ENCODE measurements at places on chromosomes 1 and 21. TPM values are rescaled to one million over a fixed set of nuclear protein-coding genes. Genes with fewer than 3 reads are reported as not detected.

Gene PDPN
- 9.1 TPM for total RNA-seq

Gene EPHA8
- 1.1 TPM for total RNA-seq

Gene AQP10
- total RNA-seq = 0.12 TPM

Gene SLC1A7
- 0.23 TPM for total RNA-seq

Gene FAM72C
- total RNA-seq = 1.1 TPM

Gene FCGR1A
- 6.2 TPM for total RNA-seq
